ENCODE measurements at places on chromosomes 2 and 18.

DNA sequence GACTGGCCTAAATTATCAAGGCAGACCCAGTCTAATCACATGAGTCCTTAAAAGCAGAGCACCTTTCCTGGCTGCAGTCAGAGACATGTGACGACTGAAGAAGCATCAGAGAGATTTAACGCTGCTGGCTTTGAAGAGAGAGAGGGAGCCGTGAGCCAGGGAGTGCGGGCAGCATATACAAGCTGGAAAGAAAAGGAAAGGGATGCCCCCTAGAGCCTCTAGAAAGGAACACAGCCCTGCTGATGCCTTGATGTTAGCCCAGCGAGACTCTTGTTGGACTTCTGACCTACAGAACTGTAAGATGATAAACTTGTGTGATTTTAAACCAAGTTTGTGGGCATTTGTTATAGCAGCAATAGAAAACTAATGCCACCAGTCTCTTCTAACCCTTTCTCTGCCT is 58.1 kb downstream of the HEATR5B start:
- DNase-seq: no peak

- no peak for DNase-seq
Observed at GRCh38 chr2:65075605-65076344, 19.6 kb downstream of the CEP68 start.

- DNase-seq: no peak
Observed at GRCh38 chr2:76998704-76999103, 523.5 kb downstream of the LRRTM4 start.

GRCh38 chr2:88400037-88400767 is 52.3 kb downstream of the FOXI3 start:
- DNase-seq: no peak

DNA sequence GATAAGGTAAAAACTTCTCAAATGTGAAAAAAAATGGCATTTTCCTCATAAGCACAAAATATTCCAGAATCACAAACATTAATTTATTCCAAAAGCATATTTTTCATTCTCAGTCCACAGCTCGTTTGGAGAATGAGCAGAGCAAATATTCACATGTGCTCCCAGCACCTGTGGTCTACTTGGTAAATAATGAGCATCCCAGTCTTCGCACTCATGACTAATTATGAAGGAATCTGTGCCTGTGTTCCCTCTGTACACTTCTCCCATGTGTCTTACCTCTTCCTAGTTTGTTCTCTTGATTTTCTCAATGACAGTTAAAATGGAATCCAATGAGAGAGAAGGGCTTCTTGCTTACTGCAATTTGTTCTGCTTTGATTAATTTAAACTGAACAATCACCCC is 671.0 kb upstream of the SOX11 start:
- DNase-seq: no peak

- DNase-seq: no peak
Observed at GRCh38 chr2:227848146-227848545, 23.3 kb upstream of the DAW1 start.
